NCI-H1694 treated with DMSO at 0.1 percent for 48 hours (cell line): ENCODE measurements at places on chromosomes 11 and 22.

- no peak for DNase-seq
These were observed 11.0 kb upstream of the CATSPER1 start for GRCh38 chr11:66037327-66037726.

- DNase-seq, result no peak
These were observed 16.9 kb downstream of the CCDC15 start for GRCh38 chr11:124970925-124971324.

GRCh38 chr11:73003088-73003487, 139.0 kb downstream of the FCHSD2 start:
- no peak for DNase-seq

DNA sequence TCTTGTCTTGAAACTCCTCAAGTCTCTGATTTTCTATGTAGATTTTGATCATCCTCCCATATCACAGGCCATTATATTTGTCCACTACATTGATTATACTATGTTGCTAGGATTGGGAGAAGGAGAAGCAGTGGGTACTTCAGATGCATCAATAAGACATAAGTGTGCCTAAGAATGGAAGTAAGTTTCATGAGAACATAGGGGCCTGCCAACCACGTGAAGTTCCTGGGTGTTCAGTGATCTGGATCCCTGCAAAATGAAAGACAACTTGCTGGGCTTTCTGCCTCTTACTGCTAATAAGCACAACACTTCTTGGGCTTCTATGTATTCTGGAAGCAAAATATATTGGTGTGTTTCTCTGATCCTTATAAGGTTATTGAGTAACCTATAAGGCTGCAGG, 17.8 kb downstream of the SERPINH1 start:
- DNase-seq, result no peak
